ENCODE measurements at places on chromosomes 3 and 15.

GRCh38 chr3:48364840-48365239 lies 7.2 kb upstream of the FBXW12 start:
- H3K4me3 ChIP-seq = no peak overlapping the region
- no peaks in the 10 kb centered on the region for H3K36me3 ChIP-seq
- no peak for DNase-seq
- peaks cover 4% of the 10 kb centered on the region for H3K4me1 ChIP-seq

GRCh38 chr15:66877477-66878271 lies 175.6 kb downstream of the SMAD6 start:
- H3K27me3 ChIP-seq = no peaks in the 10 kb centered on the region
- H3K36me3 ChIP-seq = no peaks in the 10 kb centered on the region
- H3K27ac ChIP-seq = no peak overlapping the region
- H3K4me3 ChIP-seq = no peak overlapping the region

DNA sequence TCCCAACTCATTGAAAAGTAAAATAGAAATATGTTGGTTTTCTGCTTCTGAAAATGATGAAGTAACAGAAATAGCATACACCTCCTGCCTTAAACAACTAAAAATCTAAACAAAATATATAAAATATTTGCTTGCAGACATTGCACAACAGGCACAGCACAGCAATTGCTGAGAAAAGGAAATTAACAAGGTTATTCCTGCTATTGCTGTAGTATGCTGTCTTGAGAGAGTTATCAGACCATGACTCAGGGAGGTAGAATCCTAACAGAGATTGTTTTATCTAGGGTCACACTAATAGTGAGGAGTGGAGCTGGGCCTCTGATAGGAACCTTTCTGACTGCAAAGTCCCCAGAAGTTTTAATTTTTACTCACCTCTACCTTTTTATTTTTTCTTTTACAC lies 72.6 kb downstream of the ZBTB20 start:
- H3K4me3 ChIP-seq = no peak overlapping the region
- H3K4me1 ChIP-seq = no peaks in the 10 kb centered on the region
- DNase-seq = no peak
- no peak overlapping the region for H3K27ac ChIP-seq
- H3K36me3 ChIP-seq = no peaks in the 10 kb centered on the region
- no peaks in the 10 kb centered on the region for H3K27me3 ChIP-seq

GRCh38 chr3:115022199-115022598 lies 124.9 kb downstream of the ZBTB20 start:
- H3K4me3 ChIP-seq = no peak overlapping the region
- no peaks in the 10 kb centered on the region for H3K4me1 ChIP-seq
- no peaks in the 10 kb centered on the region for H3K27me3 ChIP-seq
- no peaks in the 10 kb centered on the region for H3K36me3 ChIP-seq

DNA sequence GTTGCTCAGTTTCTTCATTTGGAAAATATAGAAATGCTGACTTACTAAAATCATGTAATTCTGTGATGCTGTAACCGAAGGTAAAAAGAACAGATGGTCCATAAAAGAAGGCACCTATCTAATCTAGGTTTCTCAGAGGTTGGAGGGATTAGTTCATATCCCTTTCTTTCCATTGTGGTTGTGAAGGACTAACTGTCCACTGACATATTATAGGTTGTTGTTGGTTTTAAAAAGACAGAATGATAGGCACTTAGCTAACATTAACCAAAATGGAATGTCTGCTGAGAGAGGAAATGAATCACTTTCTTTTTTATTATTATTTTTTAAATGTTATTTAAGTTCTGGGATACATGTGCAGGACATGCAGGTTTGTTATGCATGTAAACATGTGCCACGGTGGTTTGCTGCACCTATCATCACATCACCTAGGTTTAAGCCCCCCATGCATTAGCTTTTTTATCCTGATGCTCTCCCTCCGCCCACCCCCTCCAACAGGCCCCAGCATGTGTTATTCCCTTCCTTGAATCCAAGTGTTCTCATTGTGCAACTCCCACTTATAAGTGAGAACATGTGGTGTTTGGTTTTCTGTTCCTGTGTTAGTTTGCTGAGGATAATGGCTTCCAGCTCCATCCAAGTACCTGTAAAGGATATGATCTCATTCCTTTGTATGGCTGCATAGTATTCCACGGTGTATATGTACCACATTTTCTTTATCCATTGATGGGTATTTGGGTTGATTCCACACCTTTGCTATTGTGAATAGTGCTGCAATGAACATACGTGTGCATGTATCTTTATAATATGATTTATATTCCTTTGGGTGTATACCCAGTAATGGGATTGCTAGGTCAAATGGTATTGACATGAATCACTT lies 45.8 kb downstream of the ALDH1A2 start:
- H3K4me3 ChIP-seq = no peak overlapping the region
- no peaks in the 10 kb centered on the region for H3K4me1 ChIP-seq
- DNase-seq = no peak
- H3K27me3 ChIP-seq = no peaks in the 10 kb centered on the region

Data from neural progenitor cell (in vitro differentiated cells).